ENCODE measurements at places on chromosomes 3 and 15. TPM values are rescaled to one million over a fixed set of nuclear protein-coding genes. Genes with fewer than 3 reads are reported as not detected.

DNA sequence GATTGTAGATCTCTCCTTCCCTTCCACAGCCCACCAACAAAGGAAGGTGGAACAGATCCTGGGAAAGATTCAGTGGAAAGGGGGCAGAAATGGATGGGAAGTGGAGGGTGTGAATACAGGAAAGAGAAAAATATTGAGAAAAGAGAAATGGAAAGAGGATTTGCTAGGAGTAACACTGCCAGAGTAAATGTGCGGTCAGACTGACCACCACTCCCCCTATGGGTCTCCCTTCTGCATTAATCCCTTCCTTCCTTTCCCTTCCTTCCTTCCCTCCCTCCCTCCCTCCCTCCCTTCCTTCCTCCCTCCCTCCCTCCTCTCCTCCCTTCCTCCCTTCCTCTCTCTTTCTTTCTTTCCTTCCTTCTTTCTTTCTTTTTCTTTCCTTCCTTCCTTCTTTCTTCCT is 12.0 kb upstream of the COMMD2 start:
- no peak for DNase-seq

OXTR gene
- total RNA-seq, result 0.55 TPM

DNA sequence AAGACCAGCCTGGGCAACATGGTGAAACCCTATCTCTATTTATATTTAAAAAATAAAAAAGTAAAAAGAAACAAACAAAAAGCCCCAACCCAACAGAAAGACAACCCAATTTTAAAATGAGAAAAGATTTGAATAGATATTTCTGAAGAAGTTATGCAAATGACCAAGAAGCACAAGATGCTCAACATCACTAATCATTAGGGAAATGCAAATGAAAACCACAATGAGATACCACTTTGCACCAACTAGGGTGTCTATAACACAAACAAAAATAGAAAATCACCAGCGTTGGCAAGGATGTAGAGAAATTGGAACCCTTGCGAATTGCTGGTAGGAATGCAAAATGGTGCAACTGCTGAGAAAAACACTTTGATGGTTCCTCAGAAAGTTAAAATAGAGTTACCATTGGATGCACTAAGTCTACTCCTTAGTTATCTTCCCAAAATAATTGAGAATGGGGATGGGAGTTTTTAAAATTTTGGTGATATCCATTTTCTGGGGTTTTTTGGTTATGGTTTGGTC is 45.8 kb upstream of the CCNB2 start:
- no peak for DNase-seq

GRCh38 chr3:78165876-78166275 is 1126.0 kb downstream of the ROBO2 start:
- no peak for DNase-seq

DNA sequence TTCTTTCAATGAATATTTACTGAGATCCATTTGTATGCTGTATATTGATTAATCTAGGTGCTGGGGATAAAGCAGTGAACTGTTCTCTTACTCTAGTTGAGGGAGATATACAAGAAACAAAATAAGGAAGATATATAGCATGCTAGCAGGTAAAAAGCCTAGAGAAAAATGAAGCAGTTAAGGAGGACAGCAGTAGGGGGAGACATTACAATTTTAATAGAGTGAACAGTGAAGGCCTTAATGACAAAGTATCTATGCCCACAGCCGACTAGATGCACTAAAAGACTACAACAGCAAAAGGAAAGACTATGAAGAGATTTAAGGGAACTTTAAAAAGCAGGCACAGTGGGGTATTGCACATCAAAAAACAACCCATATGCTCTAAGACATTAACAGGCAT is 81.4 kb downstream of the XRN1 start:
- no peak for DNase-seq

RETNLB gene
- not detected for total RNA-seq

DNA sequence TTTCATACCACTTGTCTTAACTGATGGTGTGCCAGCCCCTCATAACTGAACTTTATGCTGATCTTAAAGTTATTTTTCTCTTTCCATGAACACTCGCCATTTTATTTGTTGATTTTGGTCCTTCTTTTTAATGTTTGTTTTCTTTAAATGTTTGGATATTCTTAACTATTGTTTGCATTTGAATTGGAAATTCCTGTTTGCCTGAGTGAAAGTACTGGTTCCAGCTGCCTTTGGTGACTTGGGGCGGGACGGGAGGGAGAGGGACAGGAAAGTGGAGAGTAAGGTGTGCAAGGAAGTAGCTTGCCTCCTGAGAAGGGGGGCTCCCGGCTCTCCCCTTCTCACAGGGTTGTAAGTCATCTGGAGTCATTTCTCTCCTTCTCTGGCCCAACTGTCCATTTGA is 287.1 kb upstream of the PPP2R3A start:
- DNase-seq, result no peak

- no peak for DNase-seq
Observed at GRCh38 chr3:168273917-168274316, 178.2 kb upstream of the GOLIM4 start.

SCG5 gene
- 0.96 TPM for total RNA-seq

- DNase-seq, result no peak
Observed at GRCh38 chr3:115968871-115969270, 345.6 kb downstream of the GAP43 start.

- DNase-seq, result no peak
Observed at GRCh38 chr15:71424765-71425164, 309.5 kb downstream of the THSD4 start.

CKMT1B gene
- 0.84 TPM for total RNA-seq

PRTG gene
- 8.6 TPM for total RNA-seq

- no peak for DNase-seq
Observed at GRCh38 chr3:76789237-76789636, 250.7 kb upstream of the ROBO2 start.

MELTF gene
- total RNA-seq, result 2.3 TPM

All from upper lobe of right lung (tissue), 1 donor.